ENCODE measurements at places on chromosomes 7 and 10. TPM values are rescaled to one million over a fixed set of nuclear protein-coding genes. Genes with fewer than 3 reads are reported as not detected.

- no peak for DNase-seq
Measured at GRCh38 chr10:89241026-89241425, 10.5 kb downstream of the LIPA start.

- DNase-seq: no peak
Measured at GRCh38 chr10:69577268-69578232, 4.3 kb upstream of the NEUROG3 start.

- DNase-seq: no peak
Measured at GRCh38 chr7:10677668-10678232, 295.9 kb upstream of the PHF14 start.

GRCh38 chr7:96329241-96329640 lies 7.3 kb upstream of the SLC25A13 start:
- DNase-seq: no peak

- no peak for DNase-seq
Measured at GRCh38 chr7:71843676-71844075, 568.5 kb downstream of the CALN1 start.

GRCh38 chr7:75739796-75740672 lies 1.3 kb upstream of the HIP1 start:
- no peak for DNase-seq

GRCh38 chr10:59133841-59134593 lies 42.4 kb upstream of the PHYHIPL start:
- no peak for DNase-seq

- DNase-seq: no peak
Measured at GRCh38 chr10:124636271-124636995, 107.7 kb downstream of the FAM53B start.

DNA sequence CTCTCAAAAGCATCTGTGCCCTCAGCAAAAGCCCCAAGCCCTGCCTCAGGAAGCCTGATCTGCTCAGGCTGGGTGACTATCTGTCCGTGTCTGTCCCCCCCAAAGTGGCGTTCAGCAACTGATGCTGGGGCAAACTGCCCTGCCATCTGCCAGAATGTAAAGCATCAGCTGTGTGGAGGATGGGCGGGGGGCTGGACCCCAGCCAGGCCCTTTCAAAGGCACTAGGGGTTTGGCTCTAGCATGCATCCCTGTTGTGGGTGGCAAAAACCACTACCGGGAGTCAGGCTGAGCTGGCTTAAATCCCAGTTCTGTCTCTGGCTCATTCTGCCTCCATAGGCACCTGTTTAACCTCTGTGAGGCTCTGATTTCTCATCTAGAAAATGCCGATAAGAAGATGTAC lies 35.5 kb downstream of the GPRIN2 start:
- no peak for DNase-seq

- DNase-seq: no peak
Measured at GRCh38 chr10:22646388-22646853, 68.0 kb downstream of the PIP4K2A start.

DNA sequence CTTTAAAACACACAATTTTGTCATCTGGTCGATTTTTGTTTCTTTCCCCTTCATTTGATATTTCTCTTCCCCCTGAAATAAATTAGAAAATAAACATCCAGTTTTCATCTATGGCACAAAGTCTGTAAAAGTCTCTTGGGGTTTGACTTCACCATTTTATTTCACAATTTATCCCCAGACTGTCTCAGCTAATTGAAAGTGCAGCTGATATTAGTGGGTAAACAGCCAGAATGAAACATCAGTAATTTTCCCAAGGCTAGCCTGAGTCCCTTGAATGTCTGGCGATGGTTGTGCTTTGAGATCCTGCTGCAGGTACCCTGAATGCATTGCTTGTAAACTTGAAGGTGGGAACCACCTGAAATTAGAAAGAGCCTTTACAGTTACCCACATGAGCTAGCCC lies 60.6 kb upstream of the NEBL start:
- no peak for DNase-seq

- DNase-seq: no peak
Measured at GRCh38 chr10:7738536-7739407, 35.7 kb downstream of the ITIH2 start.

GRCh38 chr7:87564296-87564963 lies 36.3 kb downstream of the ABCB1 start:
- DNase-seq: no peak

- peak; percentile 38 for DNase-seq
Measured at GRCh38 chr10:79293841-79294581, 53.3 kb upstream of the PPIF start.

DNA sequence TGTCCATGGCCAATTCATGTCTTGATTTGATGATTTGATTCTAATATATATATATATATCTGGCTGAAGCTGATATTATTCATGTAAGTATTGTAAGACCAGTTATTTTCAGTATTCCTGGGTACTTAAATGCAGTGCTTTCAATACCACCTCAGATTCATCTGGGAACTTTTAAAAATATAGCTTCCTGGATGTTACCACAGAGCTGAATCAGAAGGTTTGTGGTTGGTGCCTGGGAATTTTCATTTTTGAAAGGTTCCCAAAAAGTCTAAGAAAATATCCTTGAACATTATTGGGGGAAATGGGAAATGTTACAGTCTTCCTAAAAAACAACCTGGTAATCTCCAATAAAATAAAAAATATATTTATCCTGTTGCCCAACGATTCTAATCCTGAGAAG lies 10.7 kb upstream of the PPP3CB start:
- no peak for DNase-seq

DNA sequence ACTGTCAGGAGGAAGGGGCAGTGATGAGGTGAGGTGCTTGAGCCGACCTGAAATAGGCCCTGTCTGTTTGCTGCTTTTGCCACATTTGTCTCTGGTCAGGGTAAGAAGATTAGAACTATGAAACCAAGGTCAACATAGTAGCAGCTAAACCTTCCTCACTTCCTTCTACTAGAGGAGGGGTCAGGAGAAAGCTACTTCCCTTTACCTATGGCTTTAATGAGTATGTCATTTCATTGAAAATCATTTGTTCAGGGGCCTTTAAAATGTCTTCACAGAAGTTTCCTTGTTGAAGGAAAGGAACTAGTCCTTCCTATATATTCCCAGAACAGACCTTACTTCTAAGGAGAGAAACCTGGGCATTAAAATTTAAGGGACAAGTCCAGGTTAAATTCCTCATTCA lies 19.0 kb downstream of the HYAL4 start:
- no peak for DNase-seq

DNA sequence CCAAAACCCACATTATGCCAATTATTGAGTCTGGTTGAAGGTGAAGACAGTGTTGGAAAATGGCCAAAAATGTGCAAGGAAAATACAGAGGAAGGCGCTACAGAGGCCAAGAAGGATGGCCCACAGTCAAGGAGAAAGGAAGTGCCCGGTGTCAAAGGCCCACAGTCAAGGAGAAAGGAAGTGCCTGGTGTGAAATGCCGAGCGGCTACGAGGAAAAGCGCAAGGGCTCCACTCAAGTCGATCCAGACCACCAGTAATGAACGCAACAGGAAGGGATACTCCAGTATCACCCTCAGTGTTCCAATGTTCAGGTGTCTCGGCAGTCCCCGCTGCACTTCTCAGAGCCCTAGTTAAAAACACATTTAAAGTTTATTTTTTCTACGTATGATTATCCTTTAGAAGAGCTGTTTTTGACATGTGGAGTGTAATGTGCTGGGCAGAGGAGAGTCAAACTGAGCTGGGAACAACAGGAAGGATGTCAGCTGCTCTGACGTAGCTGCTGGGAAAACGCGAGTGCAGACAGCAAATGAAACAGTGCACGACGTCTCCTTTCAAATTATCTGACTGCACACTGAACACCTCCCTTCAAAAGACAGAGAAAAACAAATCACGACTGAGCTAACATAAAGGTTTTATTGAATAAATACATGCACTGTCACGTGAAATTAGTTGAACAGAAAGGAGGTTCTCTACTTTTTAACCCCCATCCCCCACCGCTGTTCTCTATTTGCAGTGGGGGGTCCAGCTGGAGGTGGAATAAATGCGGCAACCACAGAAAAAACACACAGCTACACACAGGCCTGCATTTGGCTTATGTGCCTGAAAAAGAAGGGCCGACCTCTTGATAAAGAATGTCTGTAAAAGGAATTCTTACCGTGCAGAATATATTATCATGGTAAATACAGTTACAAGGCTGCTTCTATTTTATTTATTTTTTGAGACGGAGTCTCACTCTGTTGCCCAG lies 26.1 kb upstream of the NCAPG2 start:
- DNase-seq: peak; percentile 39

GRCh38 chr7:68400783-68401182 lies 1197.5 kb upstream of the AUTS2 start:
- no peak for DNase-seq

DNA sequence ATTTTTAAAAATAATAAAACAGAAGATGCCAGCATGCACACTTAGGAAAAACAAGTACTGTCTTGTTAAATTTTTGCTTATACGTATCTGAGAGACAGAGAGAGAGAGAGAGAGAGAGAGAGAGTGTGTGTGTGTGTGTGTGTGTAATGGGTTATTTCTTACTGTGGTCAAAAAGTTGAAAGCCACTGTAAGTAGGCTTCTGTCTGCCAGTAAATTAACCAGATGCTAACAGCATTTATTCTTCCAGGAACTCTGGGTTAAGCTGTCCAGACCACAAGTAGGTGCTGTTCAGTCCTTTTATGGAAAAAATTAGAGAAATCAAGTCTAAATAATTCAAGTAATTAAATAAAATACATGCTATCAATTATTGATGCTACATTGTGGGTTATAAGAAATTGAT lies 39.7 kb downstream of the RNF32 start:
- no peak for DNase-seq

- no peak for DNase-seq
Measured at GRCh38 chr10:133292919-133293809, 15.5 kb downstream of the TUBGCP2 start.

SCART1 gene
- 4.8 TPM for total RNA-seq

DGKI gene
- 13.4 TPM for total RNA-seq

EPHA1 gene
- total RNA-seq: not detected

PTPRE gene
- 14.5 TPM for total RNA-seq

HACD1 gene
- total RNA-seq: 41.6 TPM

NXPH1 gene
- total RNA-seq: 0.32 TPM

FAM131B gene
- 0.53 TPM for total RNA-seq

SLC26A3 gene
- 0.11 TPM for total RNA-seq

HOXA4 gene
- 2.1 TPM for total RNA-seq

LRRC17 gene
- 10.5 TPM for total RNA-seq
